Hippocampal formation (tissue), 2 donors: ENCODE measurements at places on chromosomes 13 and 19.

GRCh38 chr19:58252102-58252685, 23.5 kb downstream of the ZNF544 start:
- DNase-seq: no peak

DNA sequence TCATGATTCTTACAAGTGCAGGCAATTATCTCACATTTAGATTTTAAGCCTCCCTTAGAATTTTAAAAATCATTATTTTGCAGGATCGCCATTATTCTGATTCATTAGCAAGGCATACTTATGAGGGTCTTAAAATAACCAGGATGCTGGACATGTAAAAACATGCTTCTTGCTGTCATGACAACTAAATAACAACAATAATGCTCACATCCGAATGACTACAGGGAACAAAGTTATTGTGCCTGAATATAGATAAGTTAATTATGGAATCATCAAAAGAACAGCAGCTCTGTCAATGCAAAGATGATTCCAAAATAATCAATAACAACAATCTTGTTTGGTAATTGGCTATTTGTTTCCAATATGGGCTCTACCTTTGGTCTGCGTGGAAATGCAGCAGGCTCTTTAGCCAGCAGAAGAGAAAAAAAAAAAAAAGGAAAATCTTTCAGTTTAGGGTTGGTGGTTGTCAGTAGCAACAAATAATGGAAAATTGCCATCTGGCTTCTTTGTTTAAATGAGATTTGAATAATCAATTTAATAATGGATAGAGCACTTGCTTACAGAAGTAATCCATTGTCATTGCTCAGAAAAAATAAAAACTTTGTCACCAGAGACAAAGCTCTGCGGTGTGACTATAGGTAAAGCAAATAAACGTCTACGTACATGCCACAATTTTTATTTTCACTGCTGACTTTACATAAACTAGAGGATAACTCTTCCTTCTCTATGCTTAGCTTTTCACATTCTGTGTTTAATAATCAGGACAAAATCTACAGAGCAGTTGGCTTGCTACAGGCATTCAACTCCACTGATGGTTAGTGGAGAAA, 468.9 kb upstream of the TSHZ3 start:
- DNase-seq: no peak

DNA sequence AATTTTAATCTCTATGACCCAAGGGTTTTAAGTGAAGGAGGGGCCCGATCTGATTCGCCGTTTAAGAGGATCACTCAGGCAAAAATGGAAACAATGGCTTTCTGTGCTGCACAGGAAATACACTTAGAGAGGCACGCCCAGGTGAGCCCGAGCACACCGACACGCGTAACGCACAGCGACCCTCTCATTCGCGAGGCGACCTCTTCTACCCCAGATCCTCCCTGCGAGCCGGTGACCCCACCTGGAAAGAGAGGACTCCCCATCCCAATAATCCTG, 216 bp downstream of the SH2D3A start:
- no peak for DNase-seq

GRCh38 chr19:55559684-55560083, 14.3 kb upstream of the SBK3 start:
- no peak for DNase-seq

DNA sequence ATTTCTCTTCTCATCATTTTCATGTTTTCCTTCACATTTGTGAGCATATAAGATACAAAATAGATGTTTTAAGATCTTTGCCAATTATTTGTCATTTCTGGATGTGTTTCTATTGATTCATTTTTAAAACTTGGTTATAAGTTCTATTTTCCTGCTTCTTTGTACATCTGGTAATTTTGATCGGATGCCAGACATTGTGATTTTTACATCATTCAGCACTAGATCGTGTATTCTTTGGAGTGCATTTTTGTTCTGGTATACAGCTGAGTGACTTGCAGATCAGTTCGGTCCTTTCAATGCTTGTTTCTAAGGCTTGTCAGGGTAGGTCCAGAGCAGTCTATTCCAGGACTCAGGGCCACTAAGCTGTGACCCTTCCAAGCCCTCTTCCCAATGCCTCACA, 198.2 kb downstream of the KLF12 start:
- DNase-seq: no peak
